NCI-H82 (cell line): ENCODE measurements at places on chromosomes 7 and 10.
A peak's percentile ranks its signal among the peaks of the same experiment; 100 is the strongest.

GRCh38 chr7:135710417-135711138 lies 17.4 kb downstream of the SLC13A4 start:
- peak; percentile 47 for DNase-seq

GRCh38 chr7:657565-658119 lies 68.9 kb upstream of the DNAAF5 start:
- DNase-seq, result no peak

DNA sequence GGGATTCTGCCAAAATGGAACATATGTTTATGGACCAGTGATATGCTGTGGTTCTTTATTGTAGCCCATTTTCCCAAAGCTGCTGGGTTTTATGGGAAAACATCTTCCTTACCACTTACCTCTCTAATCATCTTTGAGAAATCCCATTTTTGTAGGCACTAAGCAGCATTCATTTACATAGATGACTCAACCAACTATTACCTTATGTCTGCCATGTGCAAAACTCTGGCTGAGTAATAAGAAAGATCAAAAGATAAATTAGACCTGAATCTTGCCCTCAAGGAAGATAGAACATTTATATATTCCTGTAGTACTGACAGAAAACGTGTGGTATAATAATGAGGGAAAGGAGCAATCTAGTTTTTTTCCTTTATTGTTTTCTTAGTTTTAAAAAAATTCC lies 24.3 kb downstream of the CBLL1 start:
- no peak for DNase-seq

DNA sequence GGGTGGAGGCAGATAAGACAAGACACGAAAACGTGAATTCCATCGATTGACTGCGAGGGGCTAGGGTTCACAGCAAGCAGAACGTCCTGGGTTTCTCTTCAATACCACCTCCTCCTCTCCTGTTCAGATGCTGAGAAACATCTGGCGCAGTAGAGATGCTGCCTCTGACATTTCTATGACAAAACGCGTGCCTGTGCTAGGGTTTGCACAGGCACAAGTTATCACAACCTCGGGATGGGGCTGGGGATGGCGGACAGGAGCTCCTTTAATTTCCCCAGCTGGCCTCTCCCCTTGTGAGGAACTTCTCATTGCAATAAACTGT lies 99.8 kb upstream of the SVIL start:
- no peak for DNase-seq

- peak; percentile 64 for DNase-seq
Measured at GRCh38 chr10:87846023-87846422, 17.3 kb downstream of the KLLN start.

- no peak for DNase-seq
Measured at GRCh38 chr10:77287647-77288120, 349.9 kb downstream of the KCNMA1 start.
